ENCODE measurements at places on chromosomes 2 and 18. TPM values are rescaled to one million over a fixed set of nuclear protein-coding genes. Genes with fewer than 3 reads are reported as not detected.

SEPTIN10 gene
- 67.5 TPM for total RNA-seq

PPP1CB gene
- 209 TPM for total RNA-seq

DNA sequence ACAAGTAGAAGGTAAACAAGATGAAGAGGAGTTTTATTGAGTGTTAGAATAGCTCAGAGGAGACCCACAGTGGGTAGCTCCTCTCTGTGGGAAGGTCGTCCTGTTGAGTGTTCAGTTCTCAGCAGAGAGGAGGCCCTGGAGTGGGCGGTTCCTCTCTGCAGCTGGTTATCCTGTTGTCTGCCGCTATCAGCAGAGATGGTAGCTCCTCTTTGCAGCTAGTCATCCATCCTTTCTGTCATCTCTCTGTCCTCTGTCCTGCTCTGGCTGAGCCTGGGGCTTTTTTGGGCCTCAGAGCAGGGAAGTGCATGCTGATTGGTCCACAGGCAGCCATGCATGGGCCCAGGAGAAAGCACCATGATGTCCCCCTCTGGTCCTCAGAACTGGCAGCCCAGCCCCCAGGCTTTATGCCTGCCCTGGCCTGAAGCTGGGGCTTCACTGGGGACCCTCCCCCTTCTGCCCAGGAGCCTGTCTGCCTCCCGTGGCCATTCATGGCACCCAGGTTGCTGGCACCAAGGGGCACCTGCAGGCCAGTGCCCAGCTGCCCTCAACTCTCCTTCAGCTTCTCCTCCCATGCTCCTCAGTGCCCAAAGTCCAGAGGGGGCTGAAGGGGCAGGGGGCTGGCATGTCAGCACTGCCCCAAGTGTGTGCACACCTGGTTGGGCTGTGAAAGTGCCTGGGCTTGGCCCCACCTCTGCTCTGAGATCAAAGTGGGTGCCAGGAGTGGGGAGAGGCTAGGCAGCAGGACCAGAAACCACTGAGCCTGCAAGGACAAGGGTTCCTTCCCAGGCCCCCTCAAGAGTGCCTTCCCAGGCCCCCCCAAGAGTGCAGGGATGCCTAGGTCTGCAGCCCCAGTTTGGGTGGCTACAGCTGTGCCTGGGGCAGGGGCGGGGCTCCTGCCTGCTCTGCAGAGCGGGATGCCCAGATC lies 98.7 kb downstream of the TWIST2 start:
- peaks cover 64% of the 10 kb centered on the region for H3K27me3 ChIP-seq
- H3K27ac ChIP-seq, result no peak overlapping the region
- no peaks in the 10 kb centered on the region for H3K36me3 ChIP-seq

GRCh38 chr2:191045141-191045540 lies 31.2 kb upstream of the STAT1 start:
- H3K4me3 ChIP-seq, result no peak overlapping the region
- DNase-seq, result no peak
- no peaks in the 10 kb centered on the region for H3K36me3 ChIP-seq
- H3K27me3 ChIP-seq, result no peaks in the 10 kb centered on the region
